ENCODE measurements at places on chromosomes 5 and 9.
A peak's percentile ranks its signal among the peaks of the same experiment; 100 is the strongest.

DNA sequence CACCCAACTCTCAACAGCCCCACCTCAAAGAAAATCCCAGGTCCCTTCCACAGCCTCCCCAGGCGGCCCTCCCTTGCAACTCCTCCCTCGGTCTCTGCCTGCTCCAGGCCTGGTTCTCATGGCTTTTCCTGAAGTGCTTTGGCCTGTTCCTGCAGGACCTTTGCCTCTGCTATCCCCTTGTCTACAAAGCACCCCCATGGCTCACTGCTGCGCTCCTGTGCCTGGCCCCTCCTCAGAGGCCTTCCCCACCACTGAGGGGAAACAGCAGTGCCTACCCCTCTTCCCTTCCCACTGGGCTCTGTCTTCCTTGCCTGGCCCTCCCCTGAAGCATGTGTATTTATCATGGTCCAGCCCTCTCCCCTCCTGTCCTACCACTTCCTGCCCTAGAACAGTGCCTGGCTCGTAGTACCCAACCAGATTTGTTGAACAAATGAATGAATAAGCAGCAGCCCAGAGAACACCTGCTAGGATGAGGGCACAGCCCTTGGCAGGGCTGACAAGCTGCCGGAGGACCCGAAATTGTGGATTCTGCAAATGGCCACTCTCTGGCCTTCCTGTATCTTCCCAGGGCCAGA, 68.6 kb upstream of the LRRTM2 start:
- no peak for DNase-seq

GRCh38 chr5:150175536-150175935, 9.0 kb downstream of the CDX1 start:
- DNase-seq, result peak; percentile 32

- no peak for DNase-seq
Observed at GRCh38 chr5:136905571-136905970, 540.2 kb upstream of the TRPC7 start.

DNA sequence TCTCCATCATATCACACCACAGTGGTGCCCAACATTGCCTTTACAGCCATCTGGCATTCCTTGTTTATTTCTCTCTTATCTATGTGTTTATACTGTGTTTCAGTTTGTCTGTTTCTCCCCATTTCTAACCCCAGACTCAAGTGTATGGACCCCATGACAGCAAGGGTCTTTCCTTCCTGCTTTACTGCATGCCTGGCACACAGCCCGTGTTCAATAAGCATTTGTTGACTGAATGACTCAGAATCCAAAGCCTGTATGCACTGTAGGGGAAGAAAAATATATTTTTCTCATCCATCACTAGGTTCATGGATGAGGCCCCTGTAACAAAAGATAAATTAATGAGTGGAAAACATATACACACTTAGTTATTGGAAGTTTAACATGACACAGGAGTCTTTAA, 190.8 kb upstream of the SEMA6A start:
- DNase-seq, result no peak

DNA sequence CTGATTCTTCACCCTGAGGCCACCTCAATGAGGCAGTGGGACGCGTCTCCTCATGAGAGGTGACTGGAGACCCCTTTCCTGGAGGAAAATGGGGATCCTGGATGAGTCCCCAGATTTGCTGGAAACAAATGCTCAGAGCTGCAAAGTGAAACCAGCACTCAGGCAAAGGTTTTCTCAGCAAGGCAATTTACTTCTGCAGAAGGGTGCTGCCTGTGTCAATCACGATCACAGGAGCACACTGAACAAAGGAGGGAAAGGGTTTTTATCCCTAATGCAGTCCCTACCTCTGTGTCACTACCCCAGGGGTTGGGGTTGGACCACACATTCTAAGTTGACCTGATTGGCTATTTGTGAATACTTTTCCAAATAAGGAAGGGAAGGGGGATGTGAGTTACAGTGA, 69.9 kb upstream of the CDK20 start:
- DNase-seq, result no peak

- DNase-seq, result no peak
Observed at GRCh38 chr9:5518171-5518936, 8.0 kb downstream of the PDCD1LG2 start.

DNA sequence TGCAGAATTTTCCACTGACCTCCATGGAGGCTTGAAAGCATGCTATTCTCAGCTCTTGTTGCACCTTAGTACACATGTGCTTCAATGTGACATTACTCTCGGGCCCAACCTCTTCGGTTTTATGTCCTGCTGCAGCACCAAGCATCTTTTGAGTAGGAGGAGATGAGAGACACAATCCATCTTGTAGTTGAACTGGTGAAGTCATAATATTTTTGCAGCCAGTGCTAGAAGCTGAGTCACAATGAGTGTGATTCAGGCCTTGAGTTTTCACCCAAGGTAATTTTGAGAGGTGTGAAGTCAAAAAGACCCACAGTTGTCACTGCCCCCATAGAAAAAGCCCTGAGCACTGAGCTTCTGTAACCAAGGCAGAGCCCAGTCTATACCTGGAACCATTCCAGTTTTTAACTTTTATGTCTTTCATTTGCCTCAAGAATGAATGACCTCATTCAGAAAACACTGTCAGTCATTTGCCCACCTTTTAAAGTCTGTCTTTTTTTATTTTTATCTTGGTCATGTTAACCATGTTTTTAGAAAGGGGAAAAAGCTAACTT, 117.7 kb downstream of the ZNF462 start:
- DNase-seq, result no peak

DNA sequence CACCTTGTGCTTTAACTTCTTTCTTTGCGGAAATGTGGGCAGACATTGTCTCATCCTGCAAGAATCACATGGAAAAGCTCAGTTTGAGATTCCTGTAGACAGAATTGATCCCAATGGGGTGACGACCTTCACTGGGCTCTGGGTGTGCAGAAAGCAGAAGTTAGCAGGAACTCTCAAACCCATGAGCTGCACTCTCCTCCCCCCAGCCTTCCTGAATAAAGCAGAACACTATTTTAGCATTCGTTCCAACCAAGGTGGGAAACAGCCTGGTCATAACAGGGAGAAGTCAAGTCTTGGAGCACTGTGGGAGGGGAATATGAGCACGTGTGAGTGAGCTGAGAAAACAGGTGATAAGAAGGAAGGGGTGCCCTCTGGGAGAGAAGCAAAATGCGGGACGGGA, 87.4 kb upstream of the FER start:
- no peak for DNase-seq

GRCh38 chr9:99040251-99040900, 64.5 kb upstream of the TGFBR1 start:
- no peak for DNase-seq

DNA sequence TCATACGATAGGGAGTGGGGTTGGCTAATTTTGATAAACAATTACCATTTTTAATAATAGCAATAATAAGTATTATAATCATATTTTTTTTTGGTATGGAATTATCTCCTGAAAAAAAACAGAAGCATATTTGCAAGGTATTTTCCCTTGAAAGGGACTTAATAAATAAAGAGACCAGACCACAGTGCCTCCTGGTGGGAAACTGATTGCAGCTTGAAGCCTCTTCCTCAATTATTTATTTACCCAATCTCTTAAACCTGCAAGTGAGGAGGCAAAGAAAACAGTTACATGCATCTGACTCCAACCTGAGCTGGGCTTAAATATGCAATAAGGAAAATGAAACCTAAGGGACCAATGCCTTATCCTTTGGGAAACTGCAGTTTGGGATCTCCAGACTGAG, 388.1 kb upstream of the ACO1 start:
- DNase-seq, result no peak

GRCh38 chr5:27191786-27192510, 153.6 kb upstream of the CDH9 start:
- no peak for DNase-seq

- DNase-seq, result no peak
Observed at GRCh38 chr9:75431375-75431774, 343.1 kb downstream of the OSTF1 start.

DNA sequence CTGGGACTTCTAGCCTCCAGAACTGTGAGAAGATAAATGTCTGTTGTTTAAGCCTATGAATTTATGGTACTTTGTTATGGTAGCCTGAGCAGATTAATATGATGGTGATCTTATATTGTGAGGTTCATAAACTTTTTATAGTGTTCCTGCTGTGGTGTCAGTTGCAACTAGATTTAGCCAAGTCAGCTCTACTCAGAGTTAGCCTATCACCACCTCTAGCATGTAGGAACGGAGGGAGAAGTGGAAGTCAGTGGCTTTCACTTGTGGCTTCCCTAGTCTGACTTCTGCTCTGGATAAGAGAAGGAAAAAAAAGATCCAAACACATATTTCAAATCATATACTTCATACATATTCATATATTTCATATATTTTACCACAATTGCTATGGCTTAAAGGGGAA, 6.6 kb downstream of the POC5 start:
- no peak for DNase-seq

- DNase-seq, result no peak
Observed at GRCh38 chr9:126495411-126496180, 118.1 kb upstream of the LMX1B start.

DNA sequence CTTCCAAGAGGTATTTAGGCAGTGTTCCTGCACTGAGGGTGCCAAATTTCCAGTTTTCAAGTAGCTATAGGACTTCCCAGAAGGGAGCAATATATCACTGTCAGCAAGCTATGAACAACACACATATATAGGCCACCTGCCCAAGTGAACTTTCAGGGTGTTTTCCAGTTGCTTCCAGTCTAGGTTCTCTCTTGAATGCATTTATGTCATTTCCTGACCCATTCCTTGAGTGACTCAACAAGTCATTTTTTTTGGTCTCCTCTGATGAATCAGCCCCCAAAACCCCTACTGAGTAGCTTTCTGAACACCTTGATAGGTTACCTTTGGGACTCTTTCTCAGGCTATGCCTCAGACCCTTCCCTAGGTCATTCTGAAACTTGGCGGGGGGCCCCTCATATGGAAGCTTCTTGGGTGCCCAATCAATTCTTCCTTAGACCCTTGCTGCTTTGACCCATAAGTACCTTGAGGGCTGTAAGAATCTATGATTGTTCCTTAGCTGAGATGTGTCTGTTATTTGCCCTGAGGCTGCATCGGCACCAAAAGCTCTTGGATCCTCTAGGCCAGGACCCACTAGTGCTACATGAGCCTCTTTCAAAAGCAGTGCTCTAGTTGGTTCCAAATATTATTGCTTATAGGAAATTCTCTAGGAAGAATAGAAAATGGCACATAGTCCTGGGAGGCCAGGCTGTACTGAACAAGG, 12.4 kb downstream of the DNAJB5 start:
- no peak for DNase-seq

DNA sequence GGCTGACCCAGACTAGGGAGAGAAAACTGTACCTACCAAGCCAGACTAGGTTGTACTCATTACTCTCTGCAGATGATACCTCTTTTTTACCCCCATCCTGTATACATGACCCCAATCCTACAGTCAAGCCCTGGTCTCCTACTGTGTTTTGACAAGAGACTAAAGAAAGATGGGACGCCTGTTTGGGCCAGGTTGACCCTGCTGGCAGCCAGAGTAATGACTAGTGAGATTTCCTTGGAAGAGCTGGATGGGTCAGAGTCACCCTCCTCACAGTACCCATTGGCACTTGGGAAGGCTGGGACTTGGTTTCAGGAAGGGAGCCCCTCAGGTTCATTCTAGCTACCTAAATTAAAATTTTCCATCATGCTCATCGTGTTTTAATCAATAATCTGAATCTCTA, 89.7 kb upstream of the NR4A3 start:
- DNase-seq, result no peak
